ENCODE measurements at places on chromosomes 7 and 10. TPM values are rescaled to one million over a fixed set of nuclear protein-coding genes. Genes with fewer than 3 reads are reported as not detected.
A peak's percentile ranks its signal among the peaks of the same experiment; 100 is the strongest.

GRCh38 chr7:45708046-45708950, 134.1 kb downstream of the ADCY1 start:
- DNase-seq, result no peak

DNA sequence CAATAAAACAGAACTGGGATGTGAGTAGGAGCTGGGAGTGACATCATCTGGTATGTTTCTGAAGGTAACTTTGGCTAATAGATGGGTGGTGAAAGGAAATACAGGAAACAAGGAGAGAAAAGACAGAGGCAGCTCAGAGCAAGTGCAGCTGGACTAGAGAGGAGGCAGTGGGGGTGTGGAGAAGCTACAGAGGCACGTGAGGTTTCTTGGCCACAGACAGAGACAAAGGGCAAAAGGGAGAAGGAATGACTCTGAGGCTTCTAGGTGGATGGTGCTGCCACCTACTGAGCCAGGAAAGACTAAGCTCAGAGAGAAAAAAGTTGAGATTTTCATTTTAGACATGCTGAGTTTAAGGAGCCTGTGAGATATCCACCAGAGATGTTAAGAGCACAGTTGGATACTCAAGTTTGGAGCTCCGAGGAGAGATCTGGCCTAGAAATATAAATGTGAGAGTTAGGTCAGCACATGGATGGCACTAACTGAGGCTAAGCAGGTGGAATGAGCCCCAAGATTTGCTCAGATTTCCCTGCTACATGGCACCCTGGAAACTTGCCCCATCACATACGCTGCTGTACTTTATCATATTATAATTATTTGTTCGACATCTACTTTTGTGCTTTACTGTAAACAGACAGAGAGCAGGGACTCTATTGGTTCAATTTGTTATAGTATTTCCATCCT, 293.0 kb upstream of the IMMP2L start:
- DNase-seq, result no peak

- no peak for DNase-seq
Measured at GRCh38 chr7:27103489-27104226, 1.2 kb upstream of the HOXA2 start.

DNA sequence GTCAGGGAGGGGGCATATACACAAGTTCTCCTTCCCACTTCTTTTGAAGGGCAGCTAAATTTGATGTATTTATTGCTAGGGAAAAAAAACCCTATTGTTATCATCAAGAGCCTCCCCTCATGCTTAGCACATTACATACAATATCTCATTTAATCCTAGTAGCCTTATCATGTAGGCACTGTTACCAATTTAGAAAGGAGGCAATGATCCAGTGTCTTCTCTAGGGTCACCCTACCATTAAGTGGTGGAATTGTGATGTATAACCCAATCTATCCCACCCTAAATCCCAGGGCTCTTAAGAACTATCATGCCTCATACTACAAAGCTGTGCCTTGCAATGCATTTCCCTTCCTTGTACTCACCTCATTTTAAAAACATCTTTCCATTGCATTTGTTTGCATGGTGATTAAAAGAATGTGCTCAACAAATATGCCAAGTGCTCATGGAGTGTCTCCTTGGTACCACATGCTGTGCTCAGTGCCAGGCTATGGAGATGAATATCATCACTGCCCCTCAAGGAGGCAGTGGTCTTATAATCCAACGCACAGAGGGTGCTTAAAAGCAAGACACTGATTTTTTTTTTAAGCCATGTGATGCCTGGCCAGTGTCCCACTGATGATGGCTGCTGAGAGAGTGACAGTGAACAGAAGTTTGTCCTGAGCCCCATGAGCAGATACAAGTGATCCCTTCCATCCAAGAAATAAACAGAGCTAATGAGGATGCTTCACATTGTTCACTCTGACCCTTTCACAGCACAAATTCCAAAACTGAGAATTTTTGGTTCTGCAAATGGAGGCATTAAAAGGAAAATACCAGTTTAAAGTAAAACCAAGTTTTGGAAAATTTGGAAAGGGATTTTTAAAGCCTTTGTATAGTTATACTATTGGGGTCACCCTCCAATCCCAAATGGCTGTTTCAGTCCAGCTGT, 98.2 kb downstream of the SORBS1 start:
- no peak for DNase-seq

DNA sequence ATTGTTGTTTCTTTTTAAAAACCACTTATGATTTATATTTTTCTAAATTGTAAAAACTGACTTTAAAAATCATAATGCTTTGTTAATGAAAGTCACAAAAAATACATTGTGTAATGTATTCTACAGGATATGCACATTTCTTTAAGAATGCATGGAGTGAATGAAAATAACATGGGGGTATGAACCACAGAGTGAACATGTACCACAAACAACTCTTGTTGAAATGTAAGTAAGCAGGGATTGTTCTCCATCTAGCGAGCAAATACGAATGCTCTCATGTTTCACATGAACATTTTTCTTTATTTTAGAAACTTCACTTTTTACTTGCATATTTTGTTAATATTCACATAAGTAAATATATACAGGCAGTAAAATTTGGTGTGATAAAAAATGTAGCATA, 35.6 kb upstream of the LAMB4 start:
- no peak for DNase-seq

TAF6 gene
- total RNA-seq, result 72.9 TPM

DNA sequence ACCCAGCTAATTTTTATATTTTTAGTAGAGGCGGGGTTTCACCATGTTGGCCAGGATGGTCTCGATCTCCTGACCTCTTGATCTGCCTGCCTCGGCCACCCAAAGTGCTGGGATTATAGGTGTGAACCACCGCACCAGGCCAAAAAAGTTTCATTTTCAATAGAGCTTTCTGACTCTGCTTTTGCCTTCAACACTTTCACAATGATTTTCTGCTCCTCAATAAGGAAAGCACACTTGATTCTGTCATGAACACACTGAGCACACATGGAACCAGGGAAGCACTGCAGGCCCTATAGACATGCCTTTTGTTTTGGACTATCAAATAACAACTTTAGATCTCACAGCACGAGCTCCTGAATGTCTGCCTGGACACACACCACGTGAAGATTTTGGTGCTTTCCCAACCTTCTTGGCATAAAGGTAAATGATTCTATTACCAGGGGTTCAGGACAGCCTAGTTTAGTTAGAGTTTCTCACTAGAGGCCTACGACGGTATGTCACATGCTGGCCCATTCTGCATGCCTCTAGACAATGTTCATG, 8.0 kb downstream of the RRP12 start:
- no peak for DNase-seq

- no peak for DNase-seq
Measured at GRCh38 chr7:134891696-134892678, 94.3 kb upstream of the AGBL3 start.

CYP3A4 gene
- not detected for total RNA-seq

- no peak for DNase-seq
Measured at GRCh38 chr10:109861081-109861480, 62.2 kb downstream of the XPNPEP1 start.

DNA sequence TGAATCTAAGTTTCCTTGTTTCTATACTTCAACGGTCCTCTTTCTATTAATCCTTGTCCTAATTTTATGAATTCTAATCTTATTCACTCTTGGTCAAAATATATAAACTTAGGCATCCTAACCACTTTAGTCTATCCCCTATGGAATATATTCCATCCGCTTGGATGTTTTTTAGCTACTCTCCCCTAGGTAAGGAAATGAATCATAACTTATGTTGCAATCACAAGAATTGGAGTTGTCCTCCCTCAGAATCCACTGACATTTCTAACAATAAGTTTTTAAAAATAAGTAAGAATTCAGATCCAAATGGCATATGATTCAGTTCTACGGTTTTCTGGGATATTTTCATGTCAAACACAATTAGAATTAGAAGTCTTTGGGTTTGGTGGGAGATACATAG, 1081.6 kb downstream of the SORCS1 start:
- no peak for DNase-seq

- no peak for DNase-seq
Measured at GRCh38 chr10:79385804-79386531, 38.7 kb downstream of the PPIF start.

DNA sequence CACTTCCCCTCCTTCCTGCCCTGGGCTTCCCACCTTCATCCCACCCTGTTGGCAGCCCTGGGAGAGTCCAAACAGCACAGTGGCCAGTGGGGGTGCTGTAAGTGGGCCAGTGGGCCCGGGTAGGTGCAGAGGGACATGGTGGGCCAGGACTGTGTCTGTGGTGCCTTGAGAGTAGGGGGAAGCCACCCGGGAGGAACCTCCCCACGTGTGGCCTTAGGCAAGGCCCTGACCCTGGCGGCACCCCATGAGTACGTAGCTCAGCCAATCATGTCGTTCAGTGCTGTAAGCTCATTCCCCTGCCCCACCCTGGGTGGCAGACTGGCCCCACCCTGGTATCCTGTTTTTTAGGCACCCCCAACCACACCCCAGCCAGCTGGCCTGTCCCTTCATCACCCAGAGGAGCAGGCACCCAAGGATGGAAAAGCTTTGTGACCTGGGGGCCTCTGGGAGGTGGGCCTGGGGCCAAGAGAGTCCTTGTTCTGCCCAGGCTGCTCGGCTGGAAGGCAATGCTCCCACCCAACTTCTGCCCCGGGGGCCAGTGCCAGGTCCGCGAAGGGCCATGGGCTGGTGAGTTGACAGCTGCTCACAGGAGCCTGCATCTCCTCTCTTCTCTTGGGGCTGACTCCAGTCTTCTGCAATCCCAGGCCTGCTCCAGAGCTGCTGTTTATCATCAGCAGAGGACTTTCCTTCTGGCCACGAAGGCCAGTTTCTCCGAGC, 41.6 kb downstream of the TSPAN15 start:
- DNase-seq, result no peak

GPR15LG gene
- not detected for total RNA-seq

GRCh38 chr10:6346631-6347030, 143.9 kb downstream of the PFKFB3 start:
- no peak for DNase-seq

APBB1IP gene
- total RNA-seq, result 43.6 TPM

GRCh38 chr7:118590107-118590506, 365.6 kb downstream of the ANKRD7 start:
- no peak for DNase-seq

GRCh38 chr7:24378871-24379616, 95.1 kb downstream of the NPY start:
- DNase-seq, result no peak

DNA sequence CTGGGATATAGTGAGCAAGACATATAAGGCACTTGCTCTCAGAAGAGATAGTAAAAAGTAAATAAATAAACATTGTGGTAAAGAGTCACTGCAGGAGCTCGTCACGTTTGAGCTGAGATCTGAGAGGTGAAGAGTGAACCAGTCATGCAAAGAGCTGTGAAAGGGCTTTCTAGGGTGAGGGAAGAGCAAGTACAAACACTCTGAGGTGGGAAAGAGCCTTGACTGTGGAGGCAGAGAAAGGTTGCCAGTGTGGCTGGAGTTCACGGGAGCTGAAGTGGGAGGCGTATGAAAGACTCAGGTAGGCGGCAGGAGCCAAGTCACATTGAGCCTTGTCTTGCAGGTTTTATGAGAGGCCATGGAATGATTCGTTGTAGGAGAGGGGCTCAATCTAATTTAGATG, 141.0 kb downstream of the C1GALT1 start:
- DNase-seq, result no peak

CFAP69 gene
- total RNA-seq, result not detected

DNA sequence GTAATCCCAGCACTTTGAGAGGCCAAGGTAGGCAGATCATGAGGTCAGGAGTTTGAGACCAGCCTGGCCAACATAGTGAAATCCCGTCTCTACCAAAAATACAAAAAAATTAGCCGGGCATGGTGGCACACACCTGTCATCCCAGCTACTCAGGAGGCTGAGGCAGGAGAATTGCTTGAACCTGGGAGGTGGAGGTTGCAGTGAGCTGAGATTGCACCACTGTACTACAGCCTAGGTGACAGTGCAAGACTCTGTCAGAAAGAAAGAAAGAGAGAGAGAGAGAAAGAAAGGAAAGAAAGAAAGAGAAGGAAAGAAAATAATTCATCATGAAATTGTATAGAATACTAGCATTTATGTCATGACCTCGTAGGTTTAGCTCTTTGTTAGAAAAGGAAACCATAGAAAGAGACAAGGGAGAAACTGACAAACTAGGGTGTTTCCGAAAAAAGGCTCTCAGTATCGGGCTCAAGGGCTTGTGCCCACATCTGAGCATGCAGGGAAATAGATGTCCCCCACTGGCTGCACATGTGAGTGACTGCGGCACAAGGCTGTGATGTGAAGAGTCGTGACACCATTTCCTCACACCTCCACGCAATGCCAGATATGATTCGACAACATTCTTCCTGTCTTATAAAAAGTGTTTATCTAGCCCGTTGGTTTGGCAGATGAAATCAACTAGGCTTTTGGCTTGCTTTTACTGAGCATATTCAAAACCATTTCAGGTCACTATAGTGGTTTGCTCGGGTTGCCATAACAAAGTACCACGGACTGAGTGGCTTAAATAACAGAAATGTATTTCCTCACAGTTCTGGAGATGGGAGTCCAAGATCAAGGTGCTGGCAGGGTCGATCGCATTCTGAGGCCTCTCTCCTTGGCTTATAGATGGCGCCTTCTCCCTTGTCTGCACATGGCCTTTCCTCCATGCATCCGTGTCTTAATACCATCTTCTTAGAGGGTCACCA, 2.0 kb downstream of the SRGN start:
- DNase-seq, result peak; percentile 83
